ENCODE measurements at places on chromosomes 2 and 18.

DNA sequence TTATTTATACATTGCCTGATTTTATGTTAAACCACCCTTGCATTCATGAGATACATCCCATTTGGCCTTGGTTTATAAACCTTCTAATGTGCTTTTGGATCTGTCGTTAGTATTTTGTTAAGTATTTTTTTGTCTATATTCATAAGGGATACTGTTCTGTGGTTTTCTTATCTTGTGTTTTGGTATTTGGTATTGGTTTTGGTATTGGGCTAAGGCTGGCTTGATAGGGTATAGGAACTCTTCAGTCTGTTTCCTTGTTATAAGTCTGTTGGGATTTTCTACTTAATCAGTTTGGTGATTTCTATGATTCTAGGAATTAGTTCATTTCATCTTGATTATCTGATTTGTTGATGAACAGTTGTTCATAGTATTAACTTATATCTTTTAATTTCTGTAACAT lies 49.2 kb downstream of the RELCH start:
- DNase-seq: no peak

GRCh38 chr2:168246483-168247340 lies 683 bp downstream of the STK39 start:
- peak; percentile 83 for DNase-seq

- DNase-seq: no peak
These were observed 262.7 kb upstream of the EPAS1 start for GRCh38 chr2:46034535-46034934.

GRCh38 chr2:240963868-240964703 lies 34.3 kb upstream of the SNED1 start:
- DNase-seq: peak; percentile 23

DNA sequence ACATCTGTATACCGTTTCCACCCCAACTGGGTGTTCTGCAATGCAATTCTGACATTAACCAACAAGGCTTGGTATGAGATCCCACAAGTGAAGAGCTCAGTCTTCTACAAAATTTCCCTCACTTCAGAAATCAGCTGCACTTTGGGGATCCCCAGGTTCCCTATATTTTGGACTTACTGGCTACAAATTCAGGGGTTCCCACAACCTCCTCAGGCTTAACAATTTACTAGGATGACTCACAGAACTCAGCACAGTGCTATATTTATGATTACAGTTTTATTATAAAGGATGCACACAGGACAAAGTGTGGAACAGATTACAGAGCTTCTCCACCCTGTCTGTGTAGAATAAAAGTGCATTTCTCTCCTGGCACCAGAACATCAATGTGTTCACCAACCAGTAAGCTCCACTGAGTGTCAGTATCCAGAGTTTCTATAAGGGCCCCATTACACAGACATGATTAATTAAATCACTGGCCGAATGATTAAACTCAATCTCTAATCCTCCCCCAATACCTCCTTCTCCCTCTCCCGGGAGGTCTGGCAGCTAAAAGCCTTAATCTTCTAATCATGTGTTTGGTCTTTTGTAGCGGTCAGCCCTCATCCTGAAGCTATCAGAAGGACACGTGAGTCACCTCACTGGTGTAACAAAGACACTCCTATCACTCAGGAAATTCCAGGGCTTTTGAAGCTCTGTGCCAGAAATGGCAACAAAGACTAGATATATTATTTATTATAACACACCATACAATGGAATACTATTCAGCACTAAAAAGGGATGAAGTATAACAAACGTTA lies 84.6 kb downstream of the SLC66A3 start:
- DNase-seq: no peak

Measured in activated T-cell treated with anti-CD3 and anti-CD28 coated beads, Interleukin-2, amount 50 U/mL, for 24 hours (primary cell).